ENCODE measurements at places on chromosomes 6 and 20. TPM values are rescaled to one million over a fixed set of nuclear protein-coding genes. Genes with fewer than 3 reads are reported as not detected.

Gene SRMS
- 0.12 TPM for polyA plus RNA-seq

Gene FOXS1
- 5.3 TPM for polyA plus RNA-seq

Gene SOBP
- 6.7 TPM for polyA plus RNA-seq

Gene HNF4A
- polyA plus RNA-seq, result 0.82 TPM

Gene RAMACL
- polyA plus RNA-seq, result 0.21 TPM

Gene HIVEP2
- 14.1 TPM for polyA plus RNA-seq

Gene APCDD1L
- not detected for polyA plus RNA-seq

Gene MOXD1
- 85.6 TPM for polyA plus RNA-seq

Gene LY6G6F
- 0.88 TPM for polyA plus RNA-seq

Gene POU3F2
- not detected for polyA plus RNA-seq

GRCh38 chr20:48311956-48312355, 515.8 kb downstream of the PREX1 start:
- DNase-seq, result no peak

- no peak for DNase-seq
Observed at GRCh38 chr6:167669553-167669849, 157.2 kb upstream of the AFDN start.

- no peak for DNase-seq
Observed at GRCh38 chr20:63947638-63948456, 8.4 kb downstream of the UCKL1 start.

GRCh38 chr20:34213213-34213612, 28.0 kb upstream of the ASIP start:
- no peak for DNase-seq

- no peak for DNase-seq
Observed at GRCh38 chr6:137697267-137697938, 169.7 kb upstream of the TNFAIP3 start.

DNA sequence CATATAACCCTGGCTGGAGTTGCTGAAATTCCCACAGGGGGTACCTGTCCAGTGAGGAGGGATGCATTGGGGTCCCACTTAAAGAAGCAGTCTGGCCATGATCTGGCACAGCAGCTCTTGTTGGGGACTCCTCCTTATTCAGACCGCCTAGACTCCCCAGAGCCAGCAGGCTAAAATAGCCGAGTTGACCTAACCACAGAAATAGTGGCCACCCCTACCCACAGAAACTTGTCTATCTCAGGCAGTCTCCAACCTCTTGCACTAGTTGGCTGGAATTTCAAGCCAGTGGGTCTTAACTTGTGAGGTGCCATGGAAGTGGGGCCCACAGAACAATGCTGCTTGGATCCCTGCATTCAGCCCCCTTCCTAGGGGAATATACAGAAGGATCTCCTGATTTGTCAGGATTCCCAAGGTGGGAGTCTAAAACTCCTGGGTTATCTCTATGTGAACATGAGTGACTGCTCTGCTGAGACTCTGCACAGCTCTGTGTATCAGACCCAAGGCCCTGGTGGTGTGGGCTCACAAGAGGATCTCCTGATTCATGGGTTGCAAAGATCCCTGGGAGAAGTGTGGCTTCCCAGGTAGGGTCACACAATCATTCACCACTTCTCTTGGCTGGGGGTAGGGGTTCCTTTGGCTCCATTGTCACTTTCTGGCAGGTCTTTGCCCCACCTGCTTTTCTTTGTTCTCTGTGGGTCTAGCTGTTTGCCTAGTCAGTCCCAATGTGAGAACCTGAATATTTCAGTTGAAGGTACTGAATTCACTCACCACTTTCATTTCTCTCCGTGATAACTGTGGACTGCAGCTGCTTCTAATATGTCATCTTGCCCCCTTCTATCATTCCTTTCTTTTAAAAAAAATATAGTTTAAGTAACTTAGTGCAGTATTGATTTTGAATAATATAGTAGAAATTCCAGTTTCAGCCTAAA, 65.5 kb upstream of the CLVS2 start:
- no peak for DNase-seq

DNA sequence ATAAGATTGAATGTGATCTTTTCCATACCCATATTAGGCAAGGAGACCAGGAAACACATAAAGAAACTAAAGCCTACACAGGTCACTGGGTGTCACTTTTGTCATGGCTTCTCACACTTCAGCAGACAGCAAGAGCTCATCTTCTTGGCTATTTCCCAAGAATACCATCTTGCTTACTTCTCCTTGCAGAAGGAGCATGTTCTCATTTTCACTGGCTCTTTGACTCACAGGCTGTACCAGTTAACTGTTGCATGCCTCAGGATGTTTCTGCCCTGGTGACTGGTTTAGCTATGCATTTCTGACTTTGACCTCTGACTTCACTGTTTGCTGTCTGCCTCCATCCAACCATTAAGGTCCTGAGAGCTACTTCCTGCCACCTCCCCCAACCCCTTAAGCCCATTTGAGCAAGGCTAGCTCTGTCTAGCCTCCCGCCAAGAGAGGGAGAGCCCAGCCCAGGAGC, 40.3 kb upstream of the OGFRL1 start:
- DNase-seq, result no peak

DNA sequence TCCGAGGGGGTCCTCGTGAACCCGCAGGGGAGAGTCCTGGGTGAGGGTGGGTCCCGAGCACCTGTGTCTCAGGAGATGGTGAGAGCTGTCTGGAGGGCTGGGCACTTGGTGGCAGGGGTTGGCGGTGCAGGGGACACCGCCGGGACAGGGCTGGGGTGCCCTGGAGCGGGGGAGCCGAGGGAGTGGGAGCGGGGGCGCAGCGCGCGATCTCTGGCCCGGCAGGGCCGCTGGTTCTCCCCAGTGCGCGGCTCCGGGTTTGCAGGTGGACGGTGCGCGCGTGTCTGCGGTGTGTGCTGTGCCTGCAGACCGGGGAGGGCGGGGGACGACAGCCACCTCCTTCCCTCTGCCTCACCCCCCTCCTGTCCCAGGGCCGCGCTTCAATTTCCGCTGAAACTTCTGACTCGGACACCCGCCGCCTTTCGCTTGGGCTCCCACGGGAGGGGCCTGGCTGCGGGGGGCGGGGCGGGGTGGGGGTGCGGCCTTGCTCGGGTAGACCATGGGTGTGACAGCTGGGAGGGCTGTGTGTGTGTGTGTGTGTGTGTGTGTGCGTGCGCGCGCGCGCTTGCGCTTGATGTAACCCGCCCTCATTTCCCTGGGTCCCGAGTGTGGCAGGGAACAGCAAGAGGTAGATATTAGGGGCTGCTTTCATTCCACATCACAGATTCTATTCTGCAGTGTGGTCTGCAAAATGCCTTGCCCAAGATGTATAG, 1.2 kb downstream of the TRIB3 start:
- peak; percentile 54 for DNase-seq

DNA sequence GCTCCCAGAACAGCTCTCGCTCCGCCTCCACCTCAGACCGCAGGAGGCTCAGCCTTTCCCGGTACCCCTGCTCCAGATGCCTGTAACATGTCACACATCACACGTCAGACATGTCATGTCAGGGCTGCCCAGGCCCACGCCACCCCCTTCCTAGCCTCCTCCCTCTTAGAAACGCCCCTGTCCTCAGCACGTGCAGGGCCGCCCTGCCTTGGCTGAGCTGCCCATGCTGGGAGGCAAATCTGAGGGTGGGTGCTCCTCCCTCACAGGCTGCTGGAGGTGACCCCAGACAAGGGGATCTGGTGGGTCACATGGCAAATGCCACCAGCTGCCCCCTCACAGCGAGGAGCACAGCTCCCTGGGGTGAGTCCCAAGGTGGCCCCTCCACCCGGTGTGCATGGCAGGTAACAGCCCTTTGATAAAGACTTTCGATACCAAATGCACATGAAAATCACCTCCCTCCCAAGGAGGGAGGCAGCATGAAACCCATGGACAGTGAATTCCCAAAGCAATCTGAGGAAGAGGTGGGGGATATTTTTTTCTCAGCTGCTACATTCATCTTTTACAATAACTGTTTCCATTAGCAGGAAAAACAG, 84.1 kb downstream of the GINS1 start:
- no peak for DNase-seq

DNA sequence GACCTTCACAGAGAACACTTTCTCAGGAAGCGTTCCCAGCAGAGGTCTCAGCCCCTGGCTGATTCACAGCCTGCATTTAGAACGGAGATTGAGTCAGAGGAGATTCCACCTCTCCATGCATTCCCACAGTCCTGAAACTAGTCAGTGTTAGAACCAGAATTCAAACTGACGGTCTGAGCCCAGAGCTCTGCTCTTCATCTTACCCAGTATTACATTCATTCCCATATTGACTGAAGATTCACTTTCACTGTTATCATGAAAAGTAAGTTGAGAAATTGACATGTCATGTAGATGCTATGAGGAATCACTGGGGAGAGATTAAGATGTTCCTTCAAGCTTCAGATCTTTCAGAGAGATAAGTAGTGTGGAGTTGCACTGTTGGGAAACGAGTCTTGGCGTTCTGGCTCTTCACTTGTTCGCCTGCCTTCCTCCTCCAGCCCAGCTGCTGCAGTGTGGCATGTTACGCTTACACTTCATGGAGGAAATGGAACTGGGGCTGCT, 28.3 kb downstream of the MAS1 start:
- DNase-seq, result no peak

- no peak for DNase-seq
Observed at GRCh38 chr6:1136415-1136774, 175.5 kb upstream of the FOXQ1 start.

DNA sequence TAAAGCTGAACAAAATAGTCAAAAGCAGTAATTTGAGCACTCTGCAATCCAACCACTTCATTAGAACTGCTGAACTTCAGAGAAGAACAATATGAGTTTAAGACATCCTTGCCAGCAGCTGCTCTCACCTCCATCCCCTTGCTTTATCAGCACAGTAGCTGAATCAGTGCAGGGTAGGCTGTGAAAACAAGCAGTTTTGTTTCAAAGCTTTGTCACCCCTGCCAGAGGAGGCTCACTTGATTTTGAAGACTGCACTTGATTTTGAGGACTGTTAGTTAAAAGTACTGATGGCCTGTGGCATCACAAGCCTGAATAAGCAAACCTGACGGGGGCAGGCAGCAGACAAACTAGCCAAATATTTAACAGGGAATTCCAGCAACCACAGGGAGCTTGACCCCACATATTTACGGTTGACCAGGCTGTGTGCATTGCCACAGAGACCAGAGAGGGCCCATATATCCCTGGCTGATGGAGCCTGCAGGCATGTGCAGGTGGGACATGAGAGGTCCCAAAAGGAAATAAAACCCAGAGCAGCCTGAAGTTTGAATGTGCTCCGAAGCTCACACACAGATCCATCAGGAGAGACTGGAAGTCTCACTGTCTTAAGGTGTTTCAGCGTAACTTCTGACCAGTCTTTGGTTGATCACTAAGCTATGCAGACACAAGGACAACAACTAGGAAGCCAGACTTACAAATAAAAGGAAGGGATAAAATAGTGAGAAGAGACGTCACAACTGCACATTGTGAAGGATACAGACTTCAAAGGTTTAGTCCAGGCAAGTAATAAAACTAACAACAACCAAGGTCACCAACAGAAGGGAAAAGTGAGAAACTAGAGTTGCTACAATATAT, 97.4 kb downstream of the PDSS2 start:
- no peak for DNase-seq

GRCh38 chr20:3681931-3682781, at the start of gene ADAM33:
ADAM33 (minus strand) TSS chr20:3682010; CDS start chr20:3682004, 6 bp downstream.
- no peak for DNase-seq

Data from right lung (tissue), 10 donors.